ENCODE measurements at places on chromosomes 7 and 10.

DNA sequence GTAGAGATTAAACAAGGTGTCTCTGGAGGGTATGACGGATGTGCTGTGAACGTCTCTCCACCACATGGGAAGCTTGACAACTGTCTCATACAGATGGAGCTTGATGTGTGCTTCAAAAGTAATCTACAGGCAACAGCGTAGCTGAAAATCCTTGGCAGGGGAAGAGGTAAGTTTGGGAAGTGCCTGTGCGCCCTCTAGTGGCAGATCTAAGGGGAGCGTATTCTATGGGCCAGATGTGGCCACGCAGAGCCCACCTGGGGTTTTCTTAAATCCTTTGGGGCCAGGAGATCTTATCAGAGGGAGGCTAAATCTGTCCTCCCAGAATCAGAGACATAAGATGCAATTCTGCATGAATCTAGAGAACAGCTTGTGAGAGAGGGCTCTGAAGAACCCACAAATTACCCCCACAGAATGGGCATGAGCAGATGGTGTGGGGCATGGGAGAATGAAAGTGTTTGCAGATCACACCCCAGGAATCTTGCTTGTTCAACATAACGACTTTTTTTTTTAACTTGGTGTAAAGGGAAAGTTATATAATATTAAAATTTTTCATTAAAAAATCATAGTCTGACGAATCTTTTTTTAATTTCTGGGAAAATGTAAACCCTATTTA is 91.2 kb upstream of the MPP7 start:
- peak; percentile 89 for DNase-seq

GRCh38 chr7:28705350-28705749 is 252.8 kb downstream of the TRIL start:
- DNase-seq: no peak

DNA sequence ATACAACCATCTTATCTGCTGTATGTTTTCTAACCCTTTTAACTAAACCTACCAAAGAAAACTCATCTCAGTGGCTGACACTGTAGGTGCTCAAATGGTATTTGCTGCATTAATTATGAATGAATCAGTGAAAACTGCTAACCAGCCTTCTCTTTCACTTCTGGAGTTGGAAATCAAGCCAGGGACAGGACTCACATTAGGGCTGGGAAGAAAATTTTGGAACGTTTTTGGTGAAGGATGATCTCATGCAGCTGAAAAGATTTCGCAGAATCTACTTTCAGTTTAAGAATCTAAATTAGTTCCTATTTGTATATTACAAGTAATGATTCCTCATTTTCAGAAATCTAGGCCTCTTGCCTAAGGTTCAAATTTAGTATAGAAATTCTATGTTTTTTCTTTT is 12.9 kb downstream of the MTPN start:
- DNase-seq: no peak

DNA sequence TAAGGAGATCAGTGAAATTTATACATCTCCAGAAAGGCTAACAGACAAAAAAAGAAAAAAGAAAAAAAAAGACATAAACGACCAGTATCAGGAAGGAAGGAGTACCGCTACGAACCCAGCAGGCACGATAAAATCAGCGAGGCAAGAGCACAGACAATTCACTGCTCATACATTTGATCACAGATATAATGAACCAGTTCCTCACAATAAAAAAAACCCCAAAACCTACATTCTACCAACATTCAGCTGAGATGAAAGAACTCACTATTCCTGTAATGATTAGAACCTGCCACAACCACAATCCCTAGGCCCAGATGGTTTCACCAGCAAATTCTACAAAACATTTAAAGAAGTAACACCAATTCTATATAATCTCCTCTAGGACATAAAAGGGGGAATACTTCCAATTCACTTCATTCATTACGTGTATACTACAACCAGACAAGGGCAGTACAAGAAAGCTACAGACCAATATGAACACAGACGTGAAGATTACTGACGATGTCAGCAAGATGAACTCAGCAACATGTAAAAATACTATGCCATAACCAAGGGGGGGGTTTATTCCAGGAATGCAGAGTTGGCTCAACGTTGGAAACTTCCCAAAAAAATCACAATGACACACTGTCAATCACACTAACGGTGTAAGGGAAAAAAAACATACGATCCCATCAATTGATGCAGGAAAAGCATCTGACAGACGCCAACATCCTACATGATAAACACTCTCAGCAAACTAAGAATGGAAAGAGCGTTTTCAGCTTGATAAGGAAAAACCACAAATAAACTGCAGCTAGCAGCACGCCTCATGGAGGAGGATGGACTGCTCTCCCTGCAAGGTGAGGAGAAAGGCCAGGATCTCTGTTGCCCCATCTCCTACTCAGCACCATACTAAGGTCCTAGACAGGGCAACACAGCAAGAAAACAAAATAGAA is 256.2 kb downstream of the ELFN1 start:
- no peak for DNase-seq

DNA sequence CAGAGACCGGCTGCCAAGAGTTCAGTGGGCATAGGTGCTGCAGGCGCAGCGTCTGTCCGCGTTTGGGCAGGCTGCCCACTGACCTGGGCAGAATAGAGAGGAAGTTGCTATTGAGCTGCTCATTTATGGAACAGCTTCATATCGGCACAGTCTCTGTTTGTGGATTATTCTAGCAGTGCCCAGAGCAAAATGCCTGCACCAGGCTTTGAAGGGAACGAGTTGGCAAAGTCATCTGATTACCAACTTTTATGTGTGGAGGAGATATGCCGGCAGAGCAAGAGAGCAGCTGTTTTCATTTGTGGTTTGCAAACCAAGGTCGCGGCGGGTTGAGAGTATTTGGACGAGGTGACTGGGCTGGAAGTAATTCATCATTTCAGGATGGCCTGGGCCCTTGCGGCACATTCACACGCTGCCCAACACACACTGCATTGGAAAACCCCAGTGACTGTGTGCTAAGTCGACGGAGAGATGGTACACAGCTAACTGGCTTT is 228.5 kb downstream of the TCERG1L start:
- no peak for DNase-seq

- no peak for DNase-seq
Measured at GRCh38 chr10:70201105-70201504, 30.8 kb upstream of the SAR1A start.

- DNase-seq: no peak
Measured at GRCh38 chr7:26965724-26966123, 101.3 kb upstream of the SKAP2 start.

- no peak for DNase-seq
Measured at GRCh38 chr7:55314967-55315366, 50.2 kb upstream of the LANCL2 start.

DNA sequence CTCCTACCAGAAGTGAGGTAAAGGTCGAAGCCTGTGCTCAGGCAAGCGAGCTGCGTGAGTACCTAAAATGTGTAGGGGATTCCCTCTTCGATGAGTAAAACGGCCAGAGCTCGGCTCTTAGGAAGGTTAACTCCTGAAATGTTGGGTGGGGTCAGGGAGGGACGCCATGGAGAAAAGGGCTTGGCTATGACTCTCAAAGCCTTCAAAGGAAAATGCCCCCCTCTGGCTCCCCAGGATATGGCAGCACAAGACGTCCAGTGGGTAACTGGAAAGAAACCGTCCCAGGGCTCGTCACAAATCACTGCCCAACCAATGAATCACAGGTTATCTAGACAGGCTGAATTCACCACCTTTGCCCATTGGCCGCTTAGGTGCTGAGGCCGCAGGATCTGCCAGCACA is 58.0 kb downstream of the CALML3 start:
- DNase-seq: peak; percentile 74

GRCh38 chr10:129901389-129902006 is 62.6 kb downstream of the EBF3 start:
- no peak for DNase-seq

DNA sequence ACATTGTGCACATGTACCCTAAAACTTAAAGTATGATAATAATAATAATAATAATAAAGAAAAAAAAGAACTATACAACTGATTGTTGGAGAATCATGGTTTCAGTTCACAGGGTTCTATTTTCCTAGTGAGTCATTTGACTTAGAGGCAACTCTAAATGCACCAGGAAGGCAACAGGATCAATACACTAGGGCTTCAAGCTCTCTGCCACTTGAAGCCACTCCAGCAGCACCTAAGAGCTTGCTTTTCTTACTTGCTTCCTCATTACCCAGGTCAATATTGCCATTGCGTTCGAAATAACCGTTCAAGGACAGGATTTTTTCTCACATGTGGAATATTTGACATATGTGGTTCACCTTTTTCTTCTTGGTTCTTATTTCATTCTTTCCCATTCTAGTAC is 189.7 kb downstream of the GRM3 start:
- DNase-seq: no peak

GRCh38 chr10:89080660-89081059 is 90.1 kb downstream of the FAS start:
- no peak for DNase-seq

DNA sequence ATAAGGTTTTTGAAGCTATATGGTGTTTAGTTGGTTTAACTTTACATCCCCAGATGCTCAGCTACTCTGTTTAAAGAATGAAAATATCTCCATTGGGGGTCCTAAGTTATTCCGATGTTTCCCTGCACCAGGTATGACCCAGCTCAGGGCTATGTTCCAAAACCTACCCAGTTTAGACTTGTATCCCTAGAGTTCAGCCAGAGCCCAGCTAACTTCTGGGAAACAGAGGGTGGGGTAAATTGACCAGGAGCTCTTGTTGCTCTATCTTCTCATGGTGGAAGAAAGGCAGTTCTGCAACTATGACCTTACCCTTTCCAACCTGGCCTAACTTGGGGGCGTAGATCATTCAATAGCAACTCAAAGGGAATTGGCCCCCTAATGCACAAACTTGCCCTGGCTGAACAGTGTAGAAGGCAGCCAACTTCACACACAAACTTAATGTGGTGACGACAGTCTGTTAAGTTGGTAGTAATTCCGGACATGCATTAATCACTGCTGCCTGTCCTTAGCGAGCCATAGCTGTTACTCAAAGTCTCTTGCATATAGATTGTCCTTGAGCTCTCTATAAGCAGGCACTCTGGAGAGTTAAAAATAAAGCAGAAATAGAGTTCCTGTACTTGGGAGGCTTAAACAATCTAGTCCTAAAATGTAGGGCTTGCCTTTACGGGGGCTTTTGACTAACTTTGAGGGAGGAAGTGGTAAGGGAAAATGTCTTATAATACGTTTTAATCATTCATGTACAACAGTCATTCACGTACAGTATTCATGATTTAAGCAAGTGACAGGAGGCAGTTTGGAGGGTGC is 5.3 kb upstream of the ZNRF2 start:
- DNase-seq: no peak

- no peak for DNase-seq
Measured at GRCh38 chr7:2260820-2261219, 18.8 kb downstream of the NUDT1 start.

GRCh38 chr7:108358553-108358952 is 97.7 kb downstream of the NRCAM start:
- peak; percentile 88 for DNase-seq

- no peak for DNase-seq
Measured at GRCh38 chr7:104017001-104017400, 27.5 kb upstream of the RELN start.

DNA sequence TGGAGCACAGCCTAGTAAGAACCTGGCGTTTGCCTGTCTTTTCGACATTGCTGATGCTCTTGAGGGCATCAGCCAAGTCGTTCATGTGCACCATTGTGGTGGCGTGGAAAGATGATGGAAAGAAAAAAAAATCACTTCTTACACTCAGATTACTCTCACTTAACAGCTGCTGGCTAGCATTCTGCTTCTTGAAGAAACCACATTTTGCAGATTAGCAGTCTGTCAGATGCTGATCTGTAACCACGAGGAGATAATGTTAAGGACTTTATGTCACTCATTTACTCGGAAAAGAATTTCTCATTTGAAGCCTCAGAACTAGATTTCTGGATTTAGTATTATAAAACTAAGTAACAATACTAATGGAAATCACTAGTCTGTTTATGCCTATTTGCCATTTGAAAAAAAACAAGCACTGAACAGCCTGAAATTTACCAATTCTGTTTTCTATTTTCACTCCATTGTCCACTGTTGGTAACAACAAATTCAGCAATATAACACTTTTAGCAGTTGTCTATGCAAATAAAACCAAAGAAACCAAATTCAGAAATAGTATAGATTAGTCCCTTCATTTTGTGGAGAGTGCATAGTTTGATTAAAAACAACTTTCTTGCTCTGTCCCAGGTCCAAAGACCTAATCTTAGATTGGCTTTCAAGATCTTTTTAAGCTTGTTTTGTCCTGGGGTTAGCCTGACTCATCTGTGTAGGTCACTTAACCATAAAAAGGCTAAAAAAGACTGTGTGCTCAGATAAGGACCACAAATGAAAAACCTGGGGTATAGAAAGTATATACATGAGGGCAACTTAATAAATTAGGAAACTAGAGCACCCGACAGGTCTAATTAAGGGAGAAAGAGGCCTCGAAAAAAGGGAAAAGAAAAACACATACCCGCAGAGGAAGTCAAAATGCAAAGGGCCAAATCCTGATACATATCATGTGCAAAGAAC is 67.5 kb downstream of the NT5C2 start:
- DNase-seq: peak; percentile 63

- no peak for DNase-seq
Measured at GRCh38 chr7:142066536-142066935, 45.0 kb upstream of the MGAM2 start.

DNA sequence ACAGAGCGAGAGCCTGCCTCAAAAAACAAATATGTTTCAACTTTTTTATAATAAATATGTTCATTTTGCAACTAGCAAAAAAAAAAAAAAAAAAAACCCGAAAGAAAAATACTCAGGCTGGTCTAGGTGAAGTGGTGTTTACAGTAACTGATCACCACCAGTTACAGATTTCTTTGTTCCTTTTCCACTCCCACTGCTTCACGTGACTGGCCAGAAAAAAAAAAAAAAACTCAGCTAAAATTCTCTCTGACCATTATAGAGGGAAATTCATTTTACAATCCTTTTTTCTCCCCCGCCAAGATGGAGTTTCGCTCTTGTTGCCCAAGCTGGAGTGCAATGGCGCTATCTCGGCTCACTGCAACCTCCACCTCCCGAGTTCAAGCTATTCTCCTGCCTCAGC is 4.6 kb upstream of the ASCC1 start:
- DNase-seq: no peak

DNA sequence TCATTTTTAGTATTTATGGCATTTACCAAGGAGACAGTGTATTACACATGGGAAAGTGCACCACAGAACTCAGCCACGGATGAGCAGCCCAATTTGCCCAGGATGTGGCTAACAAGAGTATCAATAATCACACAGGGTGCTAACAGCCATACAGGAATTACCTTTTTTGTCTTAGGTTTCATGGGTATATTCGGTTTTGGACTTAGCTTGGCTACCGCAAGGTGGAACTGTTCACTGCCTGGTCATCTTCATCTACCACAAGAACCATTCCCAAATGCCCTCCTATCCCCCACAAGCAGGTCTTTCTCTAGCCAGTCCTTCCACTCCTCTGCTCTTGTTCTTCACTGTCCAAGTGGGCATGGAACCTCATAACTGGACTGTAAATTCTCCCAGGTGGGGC is 6.0 kb downstream of the PDLIM1 start:
- DNase-seq: no peak

- DNase-seq: no peak
Measured at GRCh38 chr7:75987026-75987804, 7.2 kb downstream of the TMEM120A start.

Measured in mesendoderm (in vitro differentiated cells).